ENCODE measurements at places on chromosomes 4 and X.

DNA sequence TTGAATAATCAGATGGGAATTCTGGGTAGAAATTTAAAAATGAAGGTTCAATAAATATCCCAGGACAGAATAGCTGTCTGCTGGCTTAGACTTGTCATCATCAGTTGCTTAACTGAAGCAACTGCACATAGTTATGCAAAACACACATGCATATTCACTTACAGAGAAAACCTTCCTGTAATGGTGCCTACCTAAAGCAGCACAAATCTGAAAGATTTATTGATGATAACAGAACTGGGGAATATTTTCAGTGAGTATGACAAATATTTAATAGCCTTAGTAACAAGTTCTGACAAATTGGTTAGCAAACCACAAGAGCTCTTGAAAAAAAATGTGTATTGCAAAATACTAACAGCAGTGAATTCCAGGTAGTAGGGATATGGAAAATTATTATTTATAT lies 606.8 kb upstream of the BOD1L1 start:
- no peak for DNase-seq

DNA sequence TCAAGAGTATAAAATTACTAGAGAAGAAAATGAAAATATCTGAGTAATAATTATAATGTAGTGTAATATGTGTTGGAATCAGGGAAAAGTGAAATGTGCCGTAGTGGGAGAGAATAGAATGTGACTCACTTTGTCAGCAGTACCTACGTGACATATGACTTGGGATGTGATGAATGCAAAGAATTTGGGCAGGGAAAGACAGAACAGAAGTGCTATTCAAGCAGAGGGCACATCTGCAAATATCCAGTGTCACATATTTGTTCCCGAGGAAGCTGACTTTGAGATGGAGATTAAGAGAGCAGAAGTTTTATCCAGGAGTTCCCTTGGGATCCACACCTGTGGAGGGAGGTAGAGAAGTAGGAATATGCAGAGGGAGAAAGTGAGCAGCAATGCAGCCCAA lies 69.3 kb upstream of the HS3ST1 start:
- peak; percentile 41 for DNase-seq

GRCh38 chrX:100895365-100896075 lies 21.4 kb upstream of the NOX1 start:
- peak; percentile 40 for DNase-seq

- no peak for DNase-seq
Observed at GRCh38 chr4:83929550-83929949, 393.6 kb downstream of the GPAT3 start.

GRCh38 chr4:156692016-156692415 lies 279.6 kb downstream of the PDGFC start:
- DNase-seq: no peak
